ENCODE measurements at places on chromosomes 12 and 14. TPM values are rescaled to one million over a fixed set of nuclear protein-coding genes. Genes with fewer than 3 reads are reported as not detected.

- DNase-seq = no peak
Observed at GRCh38 chr14:37545174-37545573, 49.9 kb downstream of the FOXA1 start.

KCNK10 gene
- not detected for total RNA-seq

DNA sequence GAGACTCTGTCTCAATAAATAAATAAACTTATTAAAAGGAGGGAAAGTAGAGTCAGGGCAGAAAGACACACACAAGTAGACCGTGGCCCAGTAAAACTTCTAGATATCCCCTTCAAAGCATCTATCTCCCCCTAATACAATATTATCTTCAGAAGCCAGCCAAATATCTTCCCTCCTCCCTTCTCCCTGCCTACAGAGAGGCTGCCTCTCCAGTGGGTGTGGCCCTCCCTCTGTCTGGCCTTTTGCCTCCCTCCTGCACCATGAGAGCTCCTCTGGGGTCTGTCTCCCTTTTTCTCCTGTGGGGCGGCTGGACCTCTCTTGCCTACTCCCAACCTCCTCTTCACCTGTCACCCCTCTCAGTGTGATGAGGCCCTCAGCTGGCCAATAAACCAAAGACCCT, 139.2 kb downstream of the EGLN3 start:
- no peak for DNase-seq

GRCh38 chr12:79725987-79726386, 35.2 kb upstream of the PAWR start:
- DNase-seq = no peak

- no peak for DNase-seq
Observed at GRCh38 chr14:34688470-34689206, 25.8 kb downstream of the CFL2 start.

GRCh38 chr14:79251278-79251677, 960.0 kb downstream of the DIO2 start:
- DNase-seq = no peak

GRCh38 chr14:89746654-89747053, 207.9 kb downstream of the EFCAB11 start:
- no peak for DNase-seq

GALNT16 gene
- not detected for total RNA-seq

GRCh38 chr12:7583471-7583870, 79.9 kb upstream of the CD163 start:
- DNase-seq = no peak

DNA sequence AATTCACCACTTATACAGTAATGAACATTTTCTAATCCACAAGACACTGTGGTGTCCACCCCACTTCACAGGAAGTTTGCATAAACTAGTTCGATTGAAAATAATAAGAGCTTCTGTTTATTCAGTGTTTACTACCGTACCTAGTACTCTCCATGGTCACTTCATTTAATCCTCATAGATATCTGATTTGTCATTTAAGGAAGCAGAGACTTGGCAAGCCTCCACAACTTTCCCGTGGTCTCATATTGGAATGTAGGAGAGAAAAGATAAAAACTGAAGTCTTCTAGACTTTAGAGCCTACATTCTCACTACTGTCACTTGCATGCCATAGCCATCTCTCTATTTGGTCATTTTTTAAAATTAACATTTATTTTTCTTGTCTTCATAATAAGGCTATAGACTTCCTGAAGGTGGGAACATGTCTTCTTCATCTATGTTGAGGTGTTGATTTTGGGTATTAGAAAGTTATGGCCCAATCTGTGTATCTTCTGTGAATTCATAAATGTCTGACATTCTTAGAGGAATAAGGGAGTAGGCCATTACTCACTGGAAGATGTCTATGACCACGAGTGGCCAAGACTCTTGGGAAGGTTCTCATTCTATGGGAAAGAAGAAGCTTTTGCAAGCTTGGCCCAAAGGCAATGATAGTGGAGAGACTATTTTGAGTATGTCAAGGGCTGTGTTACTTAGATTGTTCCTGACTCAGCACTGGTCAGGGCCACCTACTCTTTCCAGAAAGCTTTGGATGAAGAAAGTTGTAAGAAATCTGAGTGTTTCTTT, 423.7 kb downstream of the LRIG3 start:
- no peak for DNase-seq

GRCh38 chr12:76081909-76082308, 2.6 kb downstream of the NAP1L1 start:
- no peak for DNase-seq

GRCh38 chr12:25388183-25388582, 137.5 kb upstream of the KRAS start:
- DNase-seq = no peak

GRCh38 chr12:81992461-81992860, 233.3 kb upstream of the PPFIA2 start:
- DNase-seq = peak; percentile 16

HEBP1 gene
- total RNA-seq = 2.1 TPM

- no peak for DNase-seq
Observed at GRCh38 chr12:32587581-32588495, 91.3 kb upstream of the DNM1L start.

DNA sequence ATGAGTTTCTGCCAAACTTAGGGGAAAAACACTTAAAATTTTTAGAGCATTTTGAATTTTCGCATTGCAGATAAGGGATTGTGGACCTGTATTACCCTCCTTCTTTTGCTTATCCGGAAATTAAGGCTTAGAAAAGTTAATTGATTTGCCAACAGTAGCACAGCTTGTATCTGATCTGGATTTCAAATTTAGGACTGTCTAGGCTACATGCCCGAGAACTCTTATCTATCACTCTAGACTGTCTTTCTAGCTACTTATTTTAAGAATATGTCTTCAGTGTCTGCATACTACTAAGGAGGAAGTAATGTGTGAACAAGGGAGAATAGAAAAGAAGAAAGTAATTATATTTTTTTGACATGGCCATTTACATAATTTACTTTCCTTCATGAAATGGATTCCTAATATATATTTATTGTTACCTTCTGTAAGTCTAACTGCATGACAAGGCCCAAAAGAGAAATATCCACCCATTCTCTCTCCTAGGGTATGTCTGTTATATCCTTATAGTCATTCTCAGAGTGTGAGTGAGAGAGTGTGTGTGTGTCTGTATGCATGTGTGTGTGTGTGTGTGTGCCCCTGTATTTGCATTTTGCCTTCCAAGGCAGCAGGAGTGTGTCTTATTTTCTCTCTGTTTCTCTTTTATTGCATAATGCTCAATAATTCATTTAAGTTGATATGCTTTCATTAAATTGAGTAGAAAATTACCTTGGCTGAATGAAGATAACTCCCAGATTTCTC, 132.1 kb downstream of the SLC5A8 start:
- no peak for DNase-seq

GRCh38 chr14:24224618-24225071, 7.5 kb downstream of the NEDD8 start:
- DNase-seq = no peak

TNFAIP2 gene
- 124 TPM for total RNA-seq

DNA sequence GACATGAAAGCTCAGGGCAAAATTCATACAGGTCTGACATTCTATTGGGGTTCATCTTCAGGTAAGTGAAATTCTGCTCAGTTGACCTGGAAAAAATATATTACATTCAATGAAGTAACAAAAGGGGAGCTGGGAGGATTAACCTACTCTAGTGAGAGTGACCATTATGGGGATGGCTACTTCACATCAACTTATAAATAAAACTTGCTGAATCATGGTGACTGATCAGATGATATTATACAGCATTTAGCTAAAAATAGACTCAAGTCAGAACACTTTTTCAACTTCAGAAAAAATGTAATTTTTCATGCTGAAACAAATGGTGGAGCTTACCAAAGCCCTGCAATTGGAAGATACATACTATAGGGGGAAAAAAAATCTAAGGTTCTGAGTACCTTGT, 800.2 kb downstream of the FSCB start:
- peak; percentile 20 for DNase-seq

DNA sequence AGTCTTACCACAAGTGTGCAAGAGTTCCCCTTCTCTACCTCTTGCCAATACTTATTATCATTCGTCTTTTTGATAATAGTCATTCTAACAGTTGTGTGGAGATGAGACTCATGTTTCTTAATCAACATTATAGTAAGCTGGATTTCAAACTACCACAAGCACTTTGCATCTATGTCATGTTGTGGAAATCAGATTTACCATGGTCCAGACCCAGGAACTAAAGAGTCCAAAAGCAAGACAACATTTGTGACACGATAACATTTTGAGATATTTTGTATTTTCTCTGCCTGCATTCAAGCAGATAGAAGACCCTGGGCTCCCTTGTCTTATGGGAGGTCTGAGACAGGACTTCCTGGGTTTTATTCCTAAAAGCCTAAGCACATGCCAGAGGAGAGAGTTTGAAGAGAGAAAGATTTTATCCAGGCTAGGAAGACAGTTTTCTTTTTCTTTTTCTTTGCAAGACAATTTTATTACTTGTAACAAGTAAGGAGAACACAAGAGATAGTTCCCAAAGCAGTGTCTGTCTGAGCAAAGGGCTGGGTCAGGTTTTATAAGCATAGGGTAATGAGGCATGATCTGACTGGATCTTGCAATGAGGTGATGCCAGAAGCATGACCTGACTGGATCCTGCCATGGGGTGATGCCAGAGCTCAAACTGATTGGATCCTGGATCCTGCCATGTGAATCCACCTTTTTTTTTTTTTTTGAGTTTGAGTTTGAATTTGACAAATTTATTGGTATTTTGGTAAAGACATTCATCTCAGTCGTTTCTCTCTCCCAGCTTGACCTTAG, 180.5 kb upstream of the HMGA2 start:
- peak; percentile 65 for DNase-seq

RASSF8 gene
- total RNA-seq = 44.0 TPM

GRCh38 chr14:23259426-23259825, 21.7 kb downstream of the RNF212B start:
- DNase-seq = no peak

- peak; percentile 79 for DNase-seq
Observed at GRCh38 chr12:113961921-113962710, 4.0 kb downstream of the RBM19 start.

DNA sequence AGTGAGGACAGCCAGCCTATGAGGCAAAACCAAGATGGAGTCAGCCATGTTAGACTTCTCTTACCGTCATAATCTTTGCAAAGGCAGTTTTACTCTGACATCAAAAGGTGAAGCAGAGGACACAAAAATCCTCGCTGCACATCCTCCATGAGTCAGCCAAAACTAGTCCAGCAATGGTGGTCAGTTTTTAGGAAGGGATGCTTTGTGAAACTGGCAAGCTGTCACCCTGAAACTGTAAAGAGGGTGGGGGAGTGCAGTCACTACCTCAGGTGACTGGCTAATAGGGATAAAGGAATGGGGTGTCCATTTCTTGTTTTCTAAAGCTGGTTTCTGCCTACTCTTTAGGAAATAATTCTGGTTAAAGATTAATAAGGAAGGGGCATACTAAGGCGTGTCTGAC, 5.4 kb upstream of the CIPC start:
- DNase-seq = no peak

- DNase-seq = no peak
Observed at GRCh38 chr14:104697317-104697703, 7.9 kb downstream of the INF2 start.

DERA gene
- 87.0 TPM for total RNA-seq

GRCh38 chr12:76312315-76312714, 35.9 kb downstream of the BBS10 start:
- DNase-seq = no peak

- DNase-seq = peak; percentile 72
Observed at GRCh38 chr12:59149995-59150642, 229.8 kb upstream of the LRIG3 start.

NIN gene
- total RNA-seq = 11.0 TPM

- DNase-seq = no peak
Observed at GRCh38 chr12:578748-579419, 84.4 kb downstream of the NINJ2 start.

TMEM260 gene
- 3.4 TPM for total RNA-seq

- DNase-seq = no peak
Observed at GRCh38 chr12:50686406-50686805, 77.5 kb upstream of the ATF1 start.

DNA sequence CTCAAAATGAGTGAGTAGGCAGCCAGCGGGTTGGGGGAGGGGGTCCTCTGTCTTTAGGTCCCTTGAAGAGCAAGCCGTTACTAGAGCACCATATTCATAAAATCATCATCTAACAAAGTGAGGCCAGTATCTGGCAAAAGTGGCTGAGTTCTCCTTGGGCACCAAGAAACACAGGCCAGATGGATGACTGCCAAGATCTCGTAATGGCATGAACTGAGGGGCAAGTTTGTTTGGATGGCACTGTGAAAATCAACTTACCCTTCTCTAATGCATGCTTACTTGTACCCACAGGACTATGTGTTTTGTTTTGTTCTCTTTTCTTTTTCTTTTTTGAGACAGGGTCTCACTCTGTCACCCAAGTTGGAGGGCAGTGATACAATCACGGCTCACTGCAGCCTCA, 41.6 kb downstream of the GNPTAB start:
- DNase-seq = no peak

DNA sequence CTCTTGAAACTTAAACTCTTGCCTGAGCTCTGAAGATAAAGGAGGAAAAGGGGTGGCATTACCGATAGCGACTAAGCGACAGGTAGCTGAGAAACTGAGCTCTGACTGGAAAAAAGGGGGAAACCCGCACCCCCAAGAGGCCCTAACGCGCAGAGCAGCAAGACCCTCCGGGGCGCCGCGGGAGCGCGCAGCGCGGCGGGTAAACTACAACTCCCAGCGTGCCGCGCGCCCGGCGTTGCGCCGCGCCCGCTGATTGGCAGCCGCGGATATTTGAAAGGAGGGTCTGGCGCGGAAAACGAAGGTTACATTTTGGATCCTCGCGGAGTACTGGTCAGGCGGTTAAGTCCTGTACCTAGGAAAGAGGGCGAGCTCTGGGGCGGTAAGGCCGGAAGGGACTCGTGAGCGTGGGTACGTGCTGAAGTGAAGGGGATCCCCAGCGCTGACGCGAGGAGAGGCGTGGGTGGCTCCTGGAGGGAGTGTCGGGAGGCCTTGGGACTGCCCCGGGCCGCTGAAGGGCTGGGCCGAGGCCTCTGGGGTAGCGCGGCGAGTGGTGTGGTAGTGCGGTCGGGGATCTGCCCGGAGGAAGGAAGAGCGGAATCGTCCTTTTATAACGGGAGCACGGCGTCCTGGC, at the start of gene ESPL1:
Gene ESPL1, plus strand, starts transcription at position 301 of the 631 bp plus-strand sequence. CDS start 468 bp downstream, outside the sequence.
- DNase-seq = peak; percentile 83

GRCh38 chr12:47362126-47362705, 282.5 kb upstream of the AMIGO2 start:
- no peak for DNase-seq

AKAP5 gene
- 0.87 TPM for total RNA-seq

DPPA3 gene
- total RNA-seq = not detected

- DNase-seq = peak; percentile 82
Observed at GRCh38 chr12:57087010-57087690, 1.8 kb upstream of the NAB2 start.

Measured in Caki2 (cell line).